ENCODE measurements at places on chromosomes 1 and 21.

- H3K4me1 ChIP-seq, result peaks cover 33% of the 10 kb centered on the region
- H3K27ac ChIP-seq, result no peak overlapping the region
- peak; percentile 71 for DNase-seq
- no peak overlapping the region for H3K4me3 ChIP-seq
- H3K27me3 ChIP-seq, result no peaks in the 10 kb centered on the region
Measured at GRCh38 chr1:64686828-64687724, 57.8 kb upstream of the RAVER2 start.

GRCh38 chr1:231600458-231600976, 26.1 kb upstream of the DISC1 start:
- no peak for DNase-seq
- no peaks in the 10 kb centered on the region for H3K27me3 ChIP-seq
- H3K4me1 ChIP-seq, result peaks cover 3% of the 10 kb centered on the region
- H3K36me3 ChIP-seq, result no peaks in the 10 kb centered on the region
- H3K27ac ChIP-seq, result no peak overlapping the region

- H3K27ac ChIP-seq, result no peak overlapping the region
- DNase-seq, result peak; percentile 6
- H3K4me1 ChIP-seq, result no peaks in the 10 kb centered on the region
- H3K36me3 ChIP-seq, result no peaks in the 10 kb centered on the region
- H3K27me3 ChIP-seq, result no peaks in the 10 kb centered on the region
- no peak overlapping the region for H3K4me3 ChIP-seq
Measured at GRCh38 chr1:166233750-166234366, 67.1 kb upstream of the FAM78B start.

DNA sequence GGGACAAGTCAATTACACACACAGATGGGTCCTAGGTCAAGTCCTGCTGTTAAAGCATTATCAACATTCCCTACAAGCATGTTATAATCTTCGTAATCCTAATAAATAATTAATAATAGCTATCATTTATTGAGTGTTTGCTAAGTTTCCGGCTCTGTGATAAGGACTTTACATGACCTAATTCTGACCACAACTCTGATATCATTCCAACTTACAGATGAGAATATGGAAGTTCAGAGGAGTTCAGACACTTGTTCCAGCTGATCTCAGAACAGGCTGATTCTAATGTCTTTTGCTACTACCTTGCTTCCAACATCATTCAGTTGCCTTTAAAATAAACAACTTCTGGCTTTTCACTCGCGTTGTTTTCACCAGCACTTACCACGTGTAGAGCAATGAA, 770.1 kb upstream of the CXADR start:
- no peaks in the 10 kb centered on the region for H3K36me3 ChIP-seq
- H3K4me3 ChIP-seq, result no peak overlapping the region
- no peak for DNase-seq
- no peaks in the 10 kb centered on the region for H3K27me3 ChIP-seq
- H3K4me1 ChIP-seq, result no peaks in the 10 kb centered on the region

DNA sequence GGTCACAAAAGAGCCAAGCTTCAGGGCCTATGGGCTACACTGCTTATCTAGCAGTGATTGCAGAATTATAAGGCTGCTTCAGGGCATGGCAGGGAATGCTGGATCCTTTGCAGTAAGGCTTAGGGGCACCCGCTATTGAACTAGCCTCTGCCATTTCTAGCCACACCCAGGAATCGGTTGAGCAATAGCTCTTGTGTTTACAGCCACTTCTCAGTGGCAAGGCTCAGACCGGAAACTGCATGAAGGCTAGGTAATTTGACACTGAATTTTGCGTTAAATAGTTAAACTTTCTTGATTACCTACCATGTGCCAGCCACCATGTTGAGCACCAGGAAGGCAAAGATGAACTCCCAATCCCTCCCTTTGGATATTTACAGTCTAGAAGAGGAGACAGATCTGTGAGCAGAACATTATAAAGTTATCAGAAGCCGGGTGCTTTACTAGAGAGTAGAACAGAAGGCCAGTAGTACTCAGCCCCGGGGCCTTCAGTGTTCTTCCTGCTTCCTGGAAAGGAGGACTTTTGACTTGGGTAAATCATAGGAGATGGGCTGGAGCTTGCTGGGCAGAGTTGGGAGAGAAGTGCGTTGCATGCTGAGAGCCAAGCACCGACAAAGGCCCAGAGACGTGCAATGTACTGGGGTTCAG, 98.6 kb upstream of the LPGAT1 start:
- peaks cover 23% of the 10 kb centered on the region for H3K4me1 ChIP-seq
- H3K27me3 ChIP-seq, result no peaks in the 10 kb centered on the region
- peak; percentile 60 for DNase-seq

DNA sequence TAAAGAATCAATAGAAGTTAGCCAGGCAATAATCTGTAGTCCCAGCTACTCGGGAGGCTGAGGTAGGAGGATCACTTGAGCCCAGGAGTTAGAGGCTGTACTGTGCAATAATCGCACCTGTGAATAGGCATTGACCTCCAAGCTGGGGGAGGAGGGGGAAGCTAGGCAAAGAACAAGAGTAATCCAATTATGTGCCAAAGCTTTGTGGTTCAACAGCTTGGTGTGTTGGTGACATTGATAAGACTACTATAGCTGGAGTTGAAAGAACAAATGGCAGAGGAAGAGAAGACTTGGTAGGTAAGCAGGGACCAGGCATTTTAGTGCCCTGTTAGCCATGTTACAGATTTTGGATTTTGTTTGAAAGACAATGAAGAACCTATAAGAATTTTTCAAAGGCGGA, 2.1 kb upstream of the TMCO2 start:
- no peaks in the 10 kb centered on the region for H3K4me1 ChIP-seq
- DNase-seq, result no peak
- H3K27ac ChIP-seq, result no peak overlapping the region
- H3K27me3 ChIP-seq, result no peaks in the 10 kb centered on the region
- H3K36me3 ChIP-seq, result no peaks in the 10 kb centered on the region

- H3K27ac ChIP-seq, result no peak overlapping the region
- DNase-seq, result no peak
- H3K36me3 ChIP-seq, result no peaks in the 10 kb centered on the region
- H3K4me1 ChIP-seq, result no peaks in the 10 kb centered on the region
- peaks cover 9% of the 10 kb centered on the region for H3K27me3 ChIP-seq
Measured at GRCh38 chr1:227781314-227781930, 34.1 kb upstream of the PRSS38 start.

DNA sequence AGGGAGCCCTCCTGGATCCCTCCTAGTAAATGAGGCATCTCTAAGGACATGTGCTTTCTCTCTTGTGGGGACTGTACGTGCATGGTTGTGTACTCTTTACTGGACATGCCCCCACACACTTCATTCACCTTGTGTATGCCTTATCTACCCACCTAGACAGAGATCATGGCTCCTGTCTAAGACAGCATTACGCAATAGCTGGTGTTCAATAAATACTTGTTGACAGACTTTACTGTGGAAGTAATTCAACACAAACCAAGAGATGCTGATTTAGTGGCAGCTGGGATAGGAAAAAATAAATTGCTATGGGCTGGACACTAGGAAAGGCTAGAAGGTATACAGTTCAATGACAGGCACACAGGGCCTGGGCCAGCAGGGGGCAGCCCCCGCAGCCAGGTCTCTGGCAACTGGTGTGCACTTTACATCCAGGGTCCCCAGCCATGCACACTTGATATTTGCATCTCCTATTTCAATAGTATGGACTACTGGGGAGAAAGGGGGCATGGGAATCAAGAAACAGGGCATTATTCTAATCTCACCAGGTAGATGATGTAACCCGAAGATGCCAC, 24.2 kb downstream of the TRABD2B start:
- DNase-seq, result no peak
- H3K4me3 ChIP-seq, result no peak overlapping the region
- H3K27ac ChIP-seq, result no peak overlapping the region
- H3K27me3 ChIP-seq, result no peaks in the 10 kb centered on the region
- H3K4me1 ChIP-seq, result no peaks in the 10 kb centered on the region

- peaks cover 8% of the 10 kb centered on the region for H3K4me1 ChIP-seq
- DNase-seq, result no peak
- H3K27me3 ChIP-seq, result peaks cover 25% of the 10 kb centered on the region
- no peaks in the 10 kb centered on the region for H3K36me3 ChIP-seq
Measured at GRCh38 chr1:204723131-204723787, 37.7 kb upstream of the LRRN2 start.

DNA sequence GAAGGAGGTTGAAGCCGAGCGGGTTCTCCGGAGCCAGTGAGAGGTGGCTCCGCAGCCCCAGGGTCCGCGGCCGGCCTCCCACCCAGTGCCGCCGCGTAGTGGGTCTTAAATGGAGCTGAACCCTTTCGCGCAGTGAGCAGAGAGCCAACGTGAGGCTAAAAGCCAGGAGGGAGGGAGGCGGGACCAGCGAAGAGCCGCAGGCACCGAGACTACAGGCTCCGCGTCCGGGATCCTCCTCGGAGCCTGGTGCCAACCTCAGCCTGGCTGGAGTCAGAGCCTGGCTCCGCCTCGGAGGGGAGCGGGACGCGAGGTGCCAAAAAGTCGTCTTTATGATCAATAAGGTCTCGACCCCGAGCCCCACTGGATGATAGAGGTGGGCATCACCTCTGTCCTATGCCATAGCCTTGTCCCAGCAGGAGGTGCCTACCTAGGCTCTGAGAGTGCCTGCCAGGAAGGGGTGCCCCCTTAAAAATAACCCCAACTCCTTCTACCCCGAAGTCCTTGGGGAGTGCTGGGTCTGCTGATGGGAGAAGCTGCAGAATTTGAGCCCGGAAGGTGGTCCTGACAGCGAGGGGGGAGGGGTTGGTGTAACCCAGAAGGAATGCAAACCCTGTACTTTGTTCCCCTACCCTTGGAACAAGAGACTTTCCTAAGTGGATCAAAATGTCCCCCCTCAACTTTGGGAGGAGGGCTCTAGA, 1.6 kb downstream of the IGSF21 start:
- peak overlapping the region; percentile 80 for H3K4me3 ChIP-seq
- H3K4me1 ChIP-seq, result peaks cover 28% of the 10 kb centered on the region
- H3K27me3 ChIP-seq, result peaks cover 72% of the 10 kb centered on the region
- H3K27ac ChIP-seq, result no peak overlapping the region

Data from GM23338 (cell line).